ENCODE measurements at places on chromosomes 4 and X.

DNA sequence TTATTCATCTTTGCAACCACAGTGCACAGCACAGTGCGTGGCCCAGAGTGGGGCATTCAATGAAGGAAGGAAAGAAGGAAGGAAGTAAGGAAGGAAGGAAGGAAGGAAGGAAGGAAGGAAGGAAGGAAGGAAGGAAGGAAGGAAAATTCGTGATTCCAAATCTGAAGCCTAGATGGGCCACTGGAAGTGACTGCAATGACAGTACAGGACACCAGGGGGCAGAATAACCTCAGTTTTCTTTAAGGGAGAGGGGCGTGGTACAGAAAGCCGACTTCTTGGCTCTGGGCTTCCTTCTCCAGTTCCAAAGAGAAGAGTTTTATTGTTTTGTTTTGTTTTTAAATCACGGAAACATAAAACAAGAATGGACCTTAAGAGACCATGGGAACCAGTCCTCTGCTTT lies 47.8 kb downstream of the APLN start:
- no peak for DNase-seq

DNA sequence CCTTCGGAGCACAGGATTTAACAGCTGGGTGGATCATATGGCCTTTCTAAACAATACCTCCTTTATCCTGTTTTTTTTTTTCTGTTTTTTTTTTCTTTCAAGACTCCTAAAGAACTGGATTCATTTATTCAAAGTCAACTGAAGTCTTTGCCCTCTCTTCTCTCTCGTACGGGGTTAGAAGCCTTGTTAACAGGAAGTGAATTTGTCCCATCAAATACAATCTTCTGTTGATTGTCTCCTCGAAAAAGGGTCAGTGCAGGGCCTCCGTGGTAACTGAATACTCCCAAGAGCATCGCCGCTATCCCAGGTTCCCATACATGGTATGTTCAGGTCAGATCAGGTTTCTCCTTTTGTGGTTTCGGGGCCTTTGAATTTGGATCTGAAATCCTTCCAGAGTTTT lies 1.8 kb upstream of the TMEM128 start:
- DNase-seq: no peak

- DNase-seq: no peak
These were observed 8.8 kb downstream of the ENPEP start for GRCh38 chr4:110484767-110485166.

GRCh38 chr4:55475394-55476243 lies 71.1 kb downstream of the CLOCK start:
- no peak for DNase-seq

DNA sequence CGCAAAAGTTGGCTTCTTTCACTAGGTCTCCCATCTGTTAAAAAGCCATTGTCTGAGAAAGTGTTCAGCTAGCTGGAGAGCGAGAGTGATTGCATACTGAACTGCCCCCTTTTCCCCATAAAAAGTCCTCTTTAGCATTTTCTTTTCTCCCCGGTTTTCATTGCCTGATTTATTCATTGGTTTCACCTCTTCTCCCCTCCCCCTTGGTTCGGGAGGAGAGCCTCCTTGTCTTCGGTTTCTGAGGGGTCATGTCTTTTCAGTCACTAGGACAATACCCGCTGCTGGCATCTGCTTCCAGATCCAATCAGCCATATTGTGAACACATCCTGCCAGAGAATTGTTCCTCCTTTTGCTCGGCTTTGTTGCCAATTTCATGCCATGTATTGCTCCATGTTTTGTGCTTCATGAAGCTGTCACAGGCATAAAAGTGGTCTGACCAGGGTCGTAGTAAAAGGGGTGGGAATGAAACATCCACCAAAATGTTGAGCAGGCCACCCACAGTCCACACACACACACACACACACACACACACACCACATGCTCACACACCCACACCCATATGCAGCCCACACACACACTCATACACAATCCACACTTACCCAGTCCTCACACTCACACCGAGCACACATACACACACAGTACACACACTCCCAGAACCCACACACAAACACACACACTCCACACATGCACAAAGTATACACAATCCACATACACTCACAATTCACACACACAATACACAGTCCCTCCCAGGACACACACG lies 136.0 kb downstream of the NKX6-1 start:
- no peak for DNase-seq

- DNase-seq: no peak
These were observed 92.7 kb upstream of the AFAP1 start for GRCh38 chr4:8032381-8032780.

DNA sequence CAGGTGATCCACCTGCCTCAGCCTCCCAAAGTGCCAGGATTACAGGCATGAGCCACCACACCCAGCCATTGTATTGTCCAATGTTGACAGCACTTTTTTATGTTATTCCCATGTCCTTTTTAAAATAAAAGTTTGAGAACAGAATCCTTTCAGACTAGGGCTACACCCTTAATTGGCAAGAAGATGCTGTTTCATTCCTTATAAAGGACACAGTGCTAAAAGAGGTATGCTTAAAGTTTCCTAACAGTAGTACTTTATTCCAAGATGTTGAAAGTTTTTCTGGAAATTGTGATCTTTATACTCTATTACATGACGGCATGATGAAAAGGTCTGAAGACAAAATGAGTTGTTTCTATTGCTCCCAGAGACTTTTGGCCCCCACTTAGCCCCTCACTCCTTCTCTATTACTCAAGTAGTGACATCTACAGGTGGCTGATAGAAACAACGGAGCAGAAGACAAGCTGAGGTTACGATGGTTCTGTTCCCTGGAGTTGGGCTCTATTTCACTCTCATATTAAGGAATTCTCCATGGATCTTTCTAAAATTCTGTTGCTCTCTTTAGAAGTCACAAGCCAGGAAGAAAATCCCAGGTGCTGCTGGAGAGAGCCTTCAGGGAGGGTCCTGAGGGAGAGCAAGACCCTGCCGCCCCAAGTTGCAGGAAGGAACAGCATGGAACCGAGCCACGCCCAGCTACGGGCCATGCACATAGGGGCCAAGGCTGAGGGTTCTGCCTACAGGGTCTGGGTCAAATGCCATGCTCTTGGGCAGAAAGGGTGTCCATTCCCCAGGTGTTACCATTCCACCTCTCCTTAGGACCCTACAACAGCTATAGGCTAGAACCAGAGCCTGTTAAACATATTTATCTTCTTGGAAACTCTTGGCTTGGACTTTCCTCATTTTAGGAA lies 22.8 kb downstream of the RPL9 start:
- no peak for DNase-seq

GRCh38 chr4:27066591-27066990 lies 205.9 kb downstream of the STIM2 start:
- DNase-seq: no peak

DNA sequence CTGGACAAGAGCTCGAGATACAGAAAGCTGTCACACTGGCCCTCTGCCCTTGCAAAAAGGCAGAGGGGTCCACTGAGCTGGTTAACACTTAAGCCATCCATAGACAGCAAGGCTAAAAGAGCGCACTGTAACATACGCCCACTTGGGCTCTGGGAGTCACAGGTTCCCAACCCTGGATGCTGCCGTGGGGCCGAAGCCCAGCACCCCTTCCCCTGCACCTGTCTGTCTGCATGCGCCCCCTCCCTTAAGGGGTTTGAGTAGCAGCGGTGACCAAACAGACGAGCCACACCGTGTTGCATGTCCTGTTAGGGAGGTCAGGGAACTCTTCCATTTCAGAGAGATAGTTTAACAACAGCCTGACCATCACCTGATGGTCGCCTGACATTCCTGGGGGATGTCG lies 138.4 kb upstream of the GALNTL6 start:
- no peak for DNase-seq

- DNase-seq: no peak
These were observed 396.4 kb upstream of the TRAM1L1 start for GRCh38 chr4:117481742-117482141.

DNA sequence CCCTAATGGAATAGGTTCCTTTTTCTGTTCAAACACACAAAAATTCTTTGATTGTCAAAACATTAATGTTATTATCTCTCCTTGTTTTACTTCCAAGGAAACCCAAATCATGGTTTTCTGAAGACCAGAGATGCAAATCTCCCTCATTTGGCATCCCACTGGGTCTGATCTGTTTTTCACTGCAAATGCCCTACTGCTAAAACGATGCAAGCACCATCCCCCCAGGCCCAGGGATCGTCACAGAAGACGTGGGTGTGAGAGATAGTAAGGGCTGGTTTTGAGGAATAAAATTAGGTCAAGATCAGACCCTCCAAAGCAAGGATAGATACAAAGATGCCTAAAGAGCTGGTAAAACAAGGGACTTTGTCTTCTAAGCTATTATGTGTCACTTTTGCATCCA lies 33.6 kb downstream of the GSPT2 start:
- DNase-seq: no peak

DNA sequence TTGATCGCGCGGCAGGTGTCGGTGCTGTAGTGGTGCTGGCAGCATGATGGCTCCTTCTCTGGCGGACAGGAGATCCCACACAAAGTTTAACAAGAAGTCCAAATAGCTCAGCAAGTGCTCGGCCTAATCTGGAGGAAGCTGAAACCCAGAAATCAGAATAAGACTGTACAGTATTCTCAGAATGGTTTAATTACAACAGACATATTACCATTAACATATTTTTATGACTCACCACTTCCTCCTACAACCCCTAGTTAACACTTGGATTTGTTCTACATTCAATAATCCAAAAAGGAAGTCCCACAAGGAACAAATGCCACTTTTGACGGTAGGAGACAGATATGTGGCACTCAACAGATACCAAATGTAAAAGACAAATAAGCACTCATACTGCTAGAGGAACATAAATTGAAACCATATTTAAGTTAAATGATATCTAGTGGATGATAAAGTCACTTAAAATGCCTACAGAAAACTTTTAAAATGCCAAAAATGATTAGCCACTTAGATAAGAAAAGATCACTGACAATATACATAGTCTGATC lies 91.2 kb downstream of the HUWE1 start:
- no peak for DNase-seq

DNA sequence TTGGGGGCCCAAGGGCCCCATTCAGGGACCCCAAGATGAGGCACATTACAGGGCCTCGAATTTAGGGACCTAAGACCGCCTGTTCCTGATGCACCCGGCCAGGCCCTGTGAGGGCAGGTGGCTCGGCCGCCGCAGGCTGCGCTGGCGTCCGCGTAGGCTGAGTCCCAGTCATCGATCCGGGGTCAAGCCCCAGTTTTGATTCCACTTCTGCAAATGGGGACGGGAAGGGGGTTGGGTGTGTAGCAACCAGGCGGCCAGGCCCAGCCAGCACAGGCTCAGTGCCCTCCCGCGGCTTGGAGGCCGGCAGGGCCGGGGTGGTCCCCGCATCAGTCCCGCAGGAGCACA lies 327 bp downstream of the PNPLA4 start:
- DNase-seq: no peak

GRCh38 chrX:134633832-134634231 lies 24.4 kb downstream of the PLAC1 start:
- DNase-seq: no peak

- no peak for DNase-seq
These were observed 88.4 kb downstream of the LCORL start for GRCh38 chr4:17933126-17933525.

DNA sequence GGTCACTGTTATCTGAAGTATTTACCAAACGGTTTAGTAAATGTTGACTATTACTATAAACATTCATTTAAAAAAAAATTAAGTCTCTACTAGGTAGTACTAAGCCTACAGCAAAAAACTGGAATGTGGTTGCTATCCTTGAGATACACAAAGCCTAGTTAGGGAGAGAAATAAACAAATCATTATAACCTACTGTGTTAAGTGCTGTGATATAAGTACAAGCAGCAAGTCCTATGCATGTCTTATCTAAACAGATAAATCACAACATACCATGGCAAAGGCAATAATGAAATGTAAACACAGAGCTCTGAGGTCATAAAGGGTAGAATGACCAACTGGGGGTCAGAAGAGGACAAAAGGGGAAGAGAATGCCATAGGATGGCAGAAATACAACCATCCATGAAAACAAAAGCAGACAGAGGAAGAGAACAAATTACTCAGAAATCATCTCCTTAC lies 92.2 kb downstream of the RNF150 start:
- DNase-seq: no peak

DNA sequence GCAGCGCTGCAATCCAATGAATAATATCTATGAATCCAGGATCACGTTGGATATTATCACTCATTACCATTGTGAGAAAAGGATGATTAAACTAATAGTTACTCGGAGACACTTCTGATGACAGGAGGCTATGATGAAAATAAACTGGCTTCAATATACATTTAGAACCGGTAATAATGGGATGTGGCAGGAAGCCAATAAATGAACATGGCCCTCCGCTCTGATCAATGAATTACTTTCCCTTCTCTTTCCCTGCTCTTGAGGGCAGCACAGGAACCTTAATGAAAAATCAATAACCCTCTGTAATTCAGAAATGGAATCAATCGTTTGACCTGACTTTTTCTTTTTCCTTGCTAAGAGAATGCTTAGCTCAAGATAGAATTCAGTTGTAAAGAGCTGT lies 103.9 kb upstream of the PAQR3 start:
- no peak for DNase-seq

DNA sequence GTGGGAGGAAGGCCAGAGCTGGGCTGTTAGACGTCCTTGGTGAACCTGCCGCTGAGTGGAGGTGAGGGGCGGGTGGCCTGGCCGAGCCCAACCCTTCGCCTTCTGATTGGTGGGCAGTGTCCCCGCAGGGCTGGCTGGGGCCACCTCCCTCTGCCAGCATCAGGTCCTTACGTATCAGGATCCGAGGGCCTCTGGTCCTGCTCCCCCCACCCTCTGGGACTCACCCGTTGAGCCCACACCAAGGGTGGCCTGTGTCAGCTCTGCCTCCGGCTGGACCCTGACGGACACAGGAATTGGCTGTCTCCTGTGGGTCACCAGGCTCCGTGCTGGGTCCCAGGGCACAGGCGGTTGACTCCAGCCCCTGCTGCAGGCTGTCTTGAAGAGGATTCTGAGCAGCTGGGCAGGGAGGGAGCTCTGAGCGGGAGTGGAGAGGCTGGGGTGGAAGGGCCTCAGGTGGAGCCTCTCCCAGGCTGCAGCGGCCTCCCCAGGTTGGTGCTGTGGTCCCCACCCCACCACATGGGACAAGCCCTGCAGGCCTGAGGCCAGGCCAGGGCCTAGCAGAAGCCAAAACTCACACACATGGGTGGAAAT lies 58.4 kb upstream of the NKX1-1 start:
- no peak for DNase-seq

DNA sequence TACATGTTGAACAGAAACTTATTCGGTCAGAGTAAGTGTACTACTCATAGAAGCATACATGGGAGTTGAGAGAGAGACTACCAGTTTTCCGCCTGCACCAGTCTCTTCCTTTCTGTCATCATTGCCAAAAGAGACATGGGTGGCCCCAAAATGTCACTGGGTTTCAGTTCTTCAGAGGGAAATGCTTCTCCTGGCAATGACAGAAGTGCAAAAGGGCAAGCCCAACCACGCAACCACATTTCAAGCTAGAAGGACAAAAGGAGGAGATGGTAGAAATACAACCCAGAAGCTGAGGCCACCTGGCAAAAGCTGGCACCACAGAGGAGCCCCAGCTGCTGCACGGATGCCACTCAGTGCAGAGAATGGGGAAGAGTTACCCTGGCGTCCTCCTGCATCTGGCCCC lies 320.1 kb downstream of the BCOR start:
- no peak for DNase-seq

- DNase-seq: no peak
These were observed 45.4 kb downstream of the TIGD4 start for GRCh38 chr4:152734015-152734698.

- no peak for DNase-seq
These were observed 24.4 kb downstream of the TXK start for GRCh38 chr4:48109413-48110263.

- DNase-seq: no peak
These were observed 110.8 kb upstream of the FAM9B start for GRCh38 chrX:9144701-9145241.

Data from activated CD8-positive, alpha-beta memory T cell treated with anti-CD3 and anti-CD28 coated beads for 48 hours (primary cell).